Midbrain (tissue), 1 donor: ENCODE measurements at places on chromosomes 6 and 20.
A peak's percentile ranks its signal among the peaks of the same experiment; 100 is the strongest.

GRCh38 chr6:49299279-49299678 lies 163.8 kb downstream of the MMUT start:
- DNase-seq = no peak

GRCh38 chr6:170063851-170064602 lies 226.9 kb downstream of the DLL1 start:
- no peak for DNase-seq

DNA sequence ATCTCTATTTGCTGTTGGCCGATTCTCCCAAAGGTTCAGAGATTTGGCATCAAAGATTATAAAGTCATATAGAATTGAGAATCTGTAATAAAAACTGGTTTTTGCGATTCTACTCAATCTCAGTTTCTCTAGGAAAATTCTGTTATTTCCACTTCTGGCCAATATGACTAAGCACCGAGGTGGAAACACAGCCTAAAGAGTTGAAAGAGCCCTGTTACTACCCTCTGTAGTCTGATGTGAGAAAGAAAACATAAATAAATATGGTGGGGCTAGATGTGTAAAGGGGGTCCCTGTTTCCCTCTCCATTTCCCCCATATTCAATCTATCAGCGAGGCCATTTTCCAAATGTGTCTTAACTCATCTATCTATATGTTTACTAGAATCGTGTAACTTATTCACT lies 83.4 kb downstream of the PRDM1 start:
- no peak for DNase-seq

DNA sequence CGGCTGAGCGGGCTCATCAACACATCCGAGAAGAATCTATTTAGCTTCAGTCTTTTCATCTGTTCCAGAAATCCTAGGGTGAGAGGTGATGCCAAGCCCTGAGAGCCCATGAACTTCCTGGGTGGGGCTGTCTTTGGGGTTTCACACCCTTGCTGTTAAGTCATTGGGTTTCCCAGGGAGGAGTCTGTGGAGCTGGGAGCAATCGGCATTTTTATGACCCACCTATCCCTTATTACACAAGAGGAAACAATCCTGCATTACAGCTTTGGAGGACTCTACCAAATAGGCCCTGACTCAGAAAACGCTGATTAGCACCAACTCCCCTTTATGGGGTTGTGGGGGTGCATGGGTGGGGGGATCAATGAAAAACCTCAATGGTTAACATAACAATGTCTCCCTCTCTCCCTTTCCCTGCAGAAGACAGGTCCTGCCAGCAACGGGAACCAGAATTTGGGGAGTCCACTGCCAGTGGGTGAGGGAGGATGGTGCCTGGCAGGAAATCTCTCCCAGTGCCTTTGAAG lies 46.3 kb downstream of the EZR start:
- no peak for DNase-seq

GRCh38 chr6:99130897-99131873 lies 183.4 kb upstream of the FBXL4 start:
- DNase-seq = peak; percentile 13
